ENCODE measurements at places on chromosomes 6 and 20.

DNA sequence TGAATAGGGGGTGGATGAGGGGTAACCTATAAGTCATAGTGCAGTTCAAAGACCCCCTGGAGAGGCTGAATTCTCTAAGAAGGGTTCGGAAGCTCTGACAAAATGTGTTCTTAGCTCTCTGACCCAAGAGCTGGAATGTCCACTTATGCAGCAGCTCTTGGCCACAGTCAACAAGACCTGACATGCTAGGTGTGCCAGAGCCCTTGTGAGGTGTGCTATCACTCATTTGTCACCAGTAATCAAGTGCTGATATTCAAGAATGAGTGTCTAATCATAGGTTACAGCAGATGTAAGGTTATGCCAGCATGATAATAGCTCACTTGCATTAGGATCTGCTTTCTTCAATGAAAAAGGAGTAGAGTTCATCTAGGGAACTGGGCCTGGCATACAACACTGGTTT, 28.1 kb downstream of the TOMM6 start:
- no peak for DNase-seq

GRCh38 chr20:8969146-8969583, 99.7 kb upstream of the PLCB4 start:
- DNase-seq, result no peak

DNA sequence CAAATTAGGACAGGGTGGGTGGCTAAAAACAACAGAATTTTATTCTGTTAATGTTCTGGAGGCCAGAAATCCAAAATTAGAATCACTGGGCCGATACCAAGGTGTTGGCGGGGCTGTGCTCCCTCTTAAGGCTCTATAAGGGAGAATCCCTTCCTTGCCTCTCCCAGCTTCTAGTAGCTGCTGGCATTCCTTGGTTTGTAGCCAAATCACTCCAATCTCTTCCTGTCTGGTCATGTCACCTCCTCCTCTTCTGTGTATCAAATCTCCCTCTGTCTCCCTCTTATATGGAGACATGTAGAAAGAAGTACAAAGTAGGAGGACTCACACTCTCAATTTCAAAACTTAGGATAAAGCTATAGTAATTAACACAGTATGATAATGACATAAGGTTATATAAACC, 102.9 kb upstream of the SIRPA start:
- DNase-seq, result no peak

DNA sequence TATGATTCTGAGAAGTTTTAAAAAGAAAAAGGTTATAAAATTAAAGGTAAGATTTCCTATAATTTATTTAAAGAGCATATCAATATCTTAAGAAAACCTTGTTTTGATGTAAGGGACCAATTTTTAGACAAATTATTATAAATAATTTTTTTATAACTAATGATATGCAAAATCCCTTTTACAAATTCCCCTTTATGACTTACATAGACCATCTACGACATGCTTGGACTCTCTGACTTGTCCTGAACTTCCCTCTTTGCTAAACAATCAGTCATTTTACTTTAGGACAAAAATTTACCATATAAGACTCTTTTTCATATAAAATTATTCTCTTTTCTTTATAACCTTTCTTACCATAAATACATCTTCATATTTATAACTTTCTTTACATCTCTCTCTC, 15.3 kb upstream of the ANGPT4 start:
- DNase-seq, result no peak

DNA sequence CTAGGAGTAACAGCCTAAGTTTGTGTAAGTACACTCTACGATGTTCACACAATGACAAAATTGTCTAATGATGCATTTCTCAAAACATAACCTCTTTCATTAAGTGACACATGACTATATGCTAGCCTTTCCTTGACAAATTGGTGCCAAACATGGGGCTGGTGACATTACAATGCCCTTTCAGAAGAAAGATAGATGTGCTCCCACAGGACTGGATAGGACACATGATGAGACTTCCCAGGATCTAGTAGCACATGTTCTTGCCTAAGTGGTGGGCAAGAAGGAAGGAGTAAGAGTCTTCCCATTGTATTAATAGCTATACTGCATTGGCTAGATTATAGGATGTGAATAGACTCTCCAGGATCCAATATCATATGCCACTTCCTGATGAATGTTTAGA, 21.5 kb downstream of the ZKSCAN3 start:
- DNase-seq, result no peak

- no peak for DNase-seq
Observed at GRCh38 chr6:100289285-100289684, 175.4 kb downstream of the SIM1 start.

Data from fibroblast of skin of back (primary cell).